ENCODE measurements at places on chromosomes 7 and 10. TPM values are rescaled to one million over a fixed set of nuclear protein-coding genes. Genes with fewer than 3 reads are reported as not detected.

Gene C7orf57
- not detected for total RNA-seq

Gene LRRC18
- not detected for total RNA-seq

Gene OR2A12
- total RNA-seq = not detected

Gene FZD8
- total RNA-seq = 0.29 TPM

Gene ELN
- total RNA-seq = not detected

Gene KIF20B
- total RNA-seq = 49.4 TPM

Gene NCOA4
- total RNA-seq = 124 TPM

Gene VWA2
- not detected for total RNA-seq

Gene LRCH4
- 180 TPM for total RNA-seq

Gene FAM25C
- total RNA-seq = not detected

Gene NRCAM
- not detected for total RNA-seq

Gene SAMD9
- total RNA-seq = 59.5 TPM

Gene H2AZ2
- 263 TPM for total RNA-seq

Gene HIPK2
- 29.4 TPM for total RNA-seq

Gene GHRHR
- not detected for total RNA-seq

Gene ZP3
- total RNA-seq = 6.6 TPM

Gene TRPV5
- total RNA-seq = 0.10 TPM

Gene NUPR2
- total RNA-seq = not detected

Gene GRM3
- total RNA-seq = not detected

Gene CRHR2
- total RNA-seq = not detected

Gene ZNF239
- 1.4 TPM for total RNA-seq

Gene GPER1
- not detected for total RNA-seq

Gene STOX1
- total RNA-seq = 0.37 TPM

Gene CRTAC1
- total RNA-seq = not detected

Gene FOXI2
- not detected for total RNA-seq

Gene TRIM73
- 12.4 TPM for total RNA-seq

Gene RBM33
- 79.9 TPM for total RNA-seq

Gene OSBPL3
- 73.2 TPM for total RNA-seq

Gene BICC1
- not detected for total RNA-seq

Gene AOC1
- not detected for total RNA-seq

Gene SPAG6
- total RNA-seq = 0.96 TPM

Gene LIMK1
- total RNA-seq = 19.5 TPM

Gene PRXL2A
- 8.2 TPM for total RNA-seq

Gene UPK3BL1
- 16.0 TPM for total RNA-seq

Gene OR13A1
- total RNA-seq = not detected
